CD4-positive, alpha-beta T cell treated with Interleukin-17A for 4 hours (primary cell): ENCODE measurements at places on chromosomes 12 and 14.

DNA sequence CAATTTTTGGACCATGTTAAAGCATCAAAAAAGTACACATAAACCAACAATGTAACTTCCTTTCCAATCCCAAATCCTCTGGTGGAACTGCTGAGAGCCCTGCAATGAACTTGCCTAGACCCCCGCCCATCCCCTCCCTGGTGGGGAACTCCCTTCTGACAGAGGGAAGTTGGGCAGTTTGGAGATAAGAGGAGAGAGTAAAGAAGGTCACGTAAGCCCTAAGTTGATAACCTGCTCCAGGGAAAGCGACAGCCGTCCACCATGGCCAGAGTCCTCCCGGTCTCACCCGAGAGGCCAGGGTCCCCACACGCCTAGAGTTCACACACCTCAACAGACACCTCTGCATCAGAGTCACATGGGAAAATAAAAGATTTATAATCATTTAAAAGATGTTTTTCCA, 138.7 kb downstream of the EGLN3 start:
- no peak for DNase-seq

DNA sequence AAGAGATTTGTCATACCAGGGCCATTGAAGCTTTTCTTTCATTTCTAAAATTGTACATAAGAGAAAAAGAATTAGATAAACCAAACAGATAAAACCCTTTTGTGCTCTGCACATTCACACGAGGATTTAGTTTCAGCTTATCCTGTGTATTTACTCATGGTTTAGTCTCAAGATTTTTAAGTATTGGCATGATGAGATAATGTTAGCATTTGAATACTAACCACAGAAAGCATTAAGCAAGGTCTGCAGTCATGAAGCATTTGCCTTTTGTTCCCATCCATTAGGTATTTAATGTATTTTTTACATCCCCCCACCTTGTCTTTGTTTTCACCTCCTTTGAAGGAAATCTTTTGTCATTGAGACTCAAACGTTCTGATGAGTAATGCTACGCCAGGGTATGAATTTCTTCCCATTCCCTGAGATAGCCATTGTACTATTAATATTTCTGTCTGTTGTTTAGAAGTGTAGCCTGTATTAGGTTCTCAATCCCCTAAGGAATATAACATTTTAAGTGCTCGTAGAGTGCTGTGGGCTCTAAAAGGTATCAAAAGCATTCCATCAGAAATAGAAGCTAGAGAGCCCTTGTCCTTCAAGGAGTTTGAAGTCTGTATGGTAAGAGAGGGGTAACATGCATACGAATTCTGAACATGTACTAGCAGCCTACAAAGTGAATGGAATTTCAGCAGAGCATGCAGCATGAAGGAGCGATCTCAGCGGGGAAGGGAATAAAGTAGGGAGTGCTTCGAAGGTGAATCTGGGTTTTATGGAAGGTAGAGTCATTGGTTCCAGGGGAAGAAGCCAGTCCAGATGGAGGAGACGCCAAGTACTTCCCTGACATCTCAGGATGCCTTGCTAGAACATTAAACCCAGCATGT, 22.3 kb downstream of the CRADD start:
- no peak for DNase-seq

- DNase-seq: no peak
Observed at GRCh38 chr12:133256321-133256720, 20.6 kb upstream of the ANHX start.

GRCh38 chr12:26791301-26791791, 41.6 kb downstream of the ITPR2 start:
- no peak for DNase-seq

- no peak for DNase-seq
Observed at GRCh38 chr12:57044889-57045288, 5.0 kb downstream of the MYO1A start.

- DNase-seq: no peak
Observed at GRCh38 chr12:56980941-56981530, 23.6 kb upstream of the RDH16 start.

- DNase-seq: no peak
Observed at GRCh38 chr12:93552427-93552826, 20.0 kb upstream of the SOCS2 start.

- DNase-seq: no peak
Observed at GRCh38 chr12:55058776-55059175, 39.0 kb downstream of the NEUROD4 start.

DNA sequence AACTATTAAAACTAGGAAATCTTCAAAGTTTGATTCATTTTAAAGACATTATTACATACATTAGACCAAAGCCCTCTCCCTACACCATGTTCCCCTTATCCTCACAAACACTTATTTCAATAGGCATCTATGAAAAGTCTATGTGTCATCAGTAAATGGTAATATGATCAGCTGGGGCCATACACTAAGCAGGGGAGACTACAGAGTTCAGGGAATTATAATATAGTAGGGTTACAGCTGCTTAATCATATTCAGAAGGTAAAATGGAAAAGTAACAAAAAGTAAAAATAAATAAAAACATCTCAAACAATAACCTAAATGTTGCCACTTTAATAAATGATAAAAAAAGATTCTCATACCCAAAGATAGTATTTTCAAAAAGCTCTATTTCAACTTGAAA, 29.1 kb downstream of the PAWR start:
- no peak for DNase-seq

- no peak for DNase-seq
Observed at GRCh38 chr12:80356097-80356496, 87.9 kb upstream of the PTPRQ start.

DNA sequence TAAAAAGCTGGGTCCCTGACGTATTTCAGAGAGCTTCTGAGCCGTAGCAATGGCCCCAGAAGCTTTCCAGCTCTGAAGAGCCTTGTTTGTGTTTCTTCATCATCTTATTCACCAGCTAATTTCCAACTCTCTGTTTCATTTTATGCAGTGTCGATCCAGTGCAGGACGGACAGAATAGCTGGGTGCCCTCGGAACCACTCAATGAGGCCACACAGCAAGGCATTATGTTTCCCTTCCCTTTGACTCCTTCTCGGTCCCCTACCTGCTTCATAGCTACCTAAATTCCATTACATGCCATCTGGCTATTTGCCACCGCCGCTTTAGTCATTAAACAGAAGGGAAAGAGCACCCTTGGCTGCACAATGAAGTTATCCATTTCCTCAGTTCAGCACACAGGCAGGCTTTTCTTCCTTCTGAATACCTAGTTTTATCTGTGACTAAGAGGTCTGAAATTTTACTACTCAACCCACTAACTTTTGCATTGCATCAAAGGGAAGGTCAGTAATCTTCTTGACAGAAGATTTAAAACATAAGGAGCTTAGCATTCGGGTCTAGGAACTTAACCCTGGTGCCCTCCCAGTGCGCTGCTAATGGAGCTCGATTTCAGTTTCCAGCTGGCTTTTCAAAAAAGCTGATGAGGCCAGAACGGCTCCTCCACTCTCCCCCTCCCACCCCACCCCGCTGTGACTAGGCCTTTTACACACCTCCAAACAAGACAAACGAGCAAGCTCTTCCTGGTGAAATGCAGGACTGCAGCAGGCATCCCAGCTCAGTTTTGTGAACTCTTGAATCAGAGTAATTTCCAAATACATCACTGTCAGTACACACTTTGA, 176.8 kb downstream of the GXYLT1 start:
- DNase-seq: no peak

- DNase-seq: no peak
Observed at GRCh38 chr12:14395074-14395778, 29.7 kb downstream of the ATF7IP start.

GRCh38 chr12:66449531-66449930, 147.2 kb downstream of the HELB start:
- no peak for DNase-seq

- no peak for DNase-seq
Observed at GRCh38 chr12:5910790-5911548, 34.1 kb downstream of the ANO2 start.

DNA sequence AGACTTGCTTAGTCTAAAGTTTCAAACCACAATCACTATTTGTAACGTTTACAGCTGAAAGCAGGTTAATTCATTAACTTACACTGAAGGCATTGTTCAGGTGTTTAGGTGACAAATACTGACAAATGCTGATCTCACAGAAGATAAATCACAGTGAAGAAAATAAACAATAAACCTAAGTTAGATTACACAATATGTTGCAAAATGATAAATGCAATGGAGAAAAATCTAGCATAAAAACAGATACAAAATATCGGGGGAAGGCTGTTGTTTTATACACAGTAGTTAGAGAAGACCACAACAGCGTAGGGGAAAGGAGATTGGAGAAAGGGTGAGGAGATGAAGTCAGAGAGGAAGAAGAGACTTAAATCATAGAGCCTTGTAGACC, 3.0 kb downstream of the SCAF11 start:
- DNase-seq: no peak

DNA sequence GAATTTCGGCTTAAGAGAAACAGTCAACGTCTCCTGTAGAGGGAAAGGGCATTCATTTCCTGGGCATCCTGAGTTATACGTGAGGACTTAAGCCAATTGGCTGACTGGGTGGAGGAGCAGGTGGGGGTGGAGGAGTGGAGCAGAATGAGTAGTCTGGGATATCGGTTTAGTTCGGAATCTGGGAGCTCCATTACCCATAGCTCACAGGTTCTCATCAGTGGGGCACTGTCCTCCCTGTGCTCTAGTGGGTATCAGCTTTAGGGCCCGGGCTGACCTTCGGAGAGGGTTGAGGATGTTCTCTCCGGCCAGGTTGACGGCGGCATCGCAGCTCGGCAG, 704 bp downstream of the SDR39U1 start:
- DNase-seq: no peak

- no peak for DNase-seq
Observed at GRCh38 chr14:103746701-103747100, 31.1 kb downstream of the ZFYVE21 start.

DNA sequence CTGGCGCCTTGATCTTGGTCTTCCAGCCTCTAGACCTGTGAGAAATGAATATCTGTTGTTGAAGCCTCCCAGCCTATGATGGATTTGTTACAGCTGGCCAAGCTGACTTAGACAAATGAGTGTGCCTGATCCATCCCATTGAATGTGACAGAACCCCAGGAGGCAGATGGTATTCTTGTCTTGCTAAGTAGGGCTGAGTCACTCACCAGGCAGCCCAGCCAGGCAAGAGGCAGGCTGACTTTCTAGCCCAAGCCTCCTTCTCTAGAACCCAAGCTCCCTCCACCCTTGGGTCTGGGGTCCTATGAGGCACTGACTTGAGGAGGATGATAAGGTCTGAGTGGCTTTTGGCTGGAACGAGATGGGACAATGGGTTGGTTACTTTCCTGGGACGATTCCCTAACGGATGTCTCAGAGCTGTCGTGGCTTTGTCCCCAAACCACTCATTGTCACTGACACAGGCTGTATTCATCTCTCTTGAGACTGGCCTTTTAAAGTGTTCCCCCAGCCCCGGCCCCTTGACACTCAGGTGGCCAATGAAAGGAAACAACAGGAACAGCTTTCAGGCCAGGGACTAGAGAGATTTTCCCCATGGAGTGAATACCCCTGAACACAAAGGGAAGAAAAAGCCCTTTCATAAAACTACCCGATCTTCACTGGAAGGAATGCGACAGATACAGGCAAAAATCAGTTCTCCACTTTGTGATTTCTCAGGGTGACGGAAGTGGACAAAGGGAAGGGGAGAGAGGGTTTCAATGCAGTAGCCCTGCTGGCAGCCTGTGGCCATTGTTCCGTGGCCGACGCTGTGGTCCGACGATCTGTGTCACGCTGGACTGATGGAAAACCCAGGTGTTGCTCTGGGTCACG, 264.2 kb downstream of the AACS start:
- DNase-seq: no peak

GRCh38 chr12:89370850-89371249, 18.5 kb upstream of the DUSP6 start:
- no peak for DNase-seq

- DNase-seq: no peak
Observed at GRCh38 chr12:4052691-4053090, 179.5 kb upstream of the PARP11 start.

- DNase-seq: no peak
Observed at GRCh38 chr14:57493467-57494181, at the start of gene CCDC198. Gene CCDC198 (minus strand): TSS chr14:57493857. CDS start chr14:57493715, 142 bp downstream.

GRCh38 chr12:1630133-1630826, 1.2 kb downstream of the WNT5B start:
- peak; percentile 22 for DNase-seq

GRCh38 chr14:51138404-51139103, 43.6 kb upstream of the TRIM9 start:
- DNase-seq: no peak

GRCh38 chr14:35932659-35933159, 106.6 kb downstream of the BRMS1L start:
- DNase-seq: peak; percentile 38

DNA sequence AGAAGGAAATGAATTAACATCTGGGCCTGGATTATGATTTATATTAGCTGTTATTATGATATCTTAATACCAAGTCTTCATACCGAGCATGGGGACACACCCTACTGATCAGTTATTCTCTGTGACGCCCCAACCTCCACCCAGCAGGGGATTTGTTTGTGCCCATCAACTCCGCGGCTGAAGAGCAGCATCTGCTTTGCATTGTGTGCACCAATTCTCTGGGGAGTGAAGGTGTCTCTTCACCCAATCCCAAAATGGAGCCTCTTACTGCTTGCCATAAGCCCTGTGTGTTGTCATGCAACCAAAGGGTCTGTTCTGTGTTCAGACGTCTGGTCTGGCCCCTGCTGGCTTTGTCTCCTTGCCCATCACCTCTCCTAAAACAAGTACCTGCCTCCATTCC, 25.4 kb downstream of the DHRS2 start:
- no peak for DNase-seq

- no peak for DNase-seq
Observed at GRCh38 chr12:110906516-110906915, 13.9 kb downstream of the MYL2 start.

GRCh38 chr12:95096852-95097251, 23.4 kb upstream of the NR2C1 start:
- no peak for DNase-seq

DNA sequence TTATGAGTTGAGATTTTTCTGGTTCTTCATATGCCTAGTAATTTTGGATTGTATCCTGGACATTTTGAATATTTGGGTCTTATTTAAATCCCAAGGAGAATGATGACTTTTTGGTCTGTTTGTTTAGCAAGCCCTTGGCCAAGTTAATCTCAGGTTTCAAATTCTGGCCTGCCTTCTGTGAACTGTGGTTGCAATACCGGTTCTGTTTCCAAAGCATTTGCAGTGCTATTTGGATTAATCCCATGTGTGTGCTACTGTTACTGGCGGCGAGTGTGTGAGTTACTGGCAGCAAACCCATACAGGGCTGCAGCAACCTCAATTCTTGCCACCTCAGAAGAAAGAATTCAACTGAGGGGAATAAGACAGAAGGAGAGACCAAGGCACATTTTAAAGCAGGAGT, 51.1 kb downstream of the TMEM260 start:
- no peak for DNase-seq

DNA sequence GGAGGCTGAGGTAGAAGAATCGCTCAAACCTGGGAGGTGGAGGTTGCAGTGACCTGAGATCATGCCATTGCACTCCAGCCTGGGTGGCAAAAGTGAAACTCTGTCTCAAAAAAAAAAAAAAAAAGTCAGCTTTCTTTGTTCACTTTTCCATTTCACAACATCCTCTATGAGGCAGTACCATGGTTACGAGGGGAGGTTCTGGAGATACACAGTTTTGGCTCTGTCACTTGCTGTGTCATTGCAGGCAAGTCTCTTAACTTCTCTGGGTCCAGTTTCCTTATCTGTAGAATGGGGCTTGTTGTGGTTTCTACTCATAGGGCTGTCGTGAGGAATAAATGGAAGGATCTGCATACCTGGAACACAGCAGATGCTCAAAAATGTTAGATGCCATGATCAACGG, 75.6 kb upstream of the SLC24A4 start:
- DNase-seq: no peak

GRCh38 chr12:10553148-10553547, 47.5 kb downstream of the EIF2S3B start:
- DNase-seq: no peak
